ENCODE measurements at places on chromosomes 3 and 15.

DNA sequence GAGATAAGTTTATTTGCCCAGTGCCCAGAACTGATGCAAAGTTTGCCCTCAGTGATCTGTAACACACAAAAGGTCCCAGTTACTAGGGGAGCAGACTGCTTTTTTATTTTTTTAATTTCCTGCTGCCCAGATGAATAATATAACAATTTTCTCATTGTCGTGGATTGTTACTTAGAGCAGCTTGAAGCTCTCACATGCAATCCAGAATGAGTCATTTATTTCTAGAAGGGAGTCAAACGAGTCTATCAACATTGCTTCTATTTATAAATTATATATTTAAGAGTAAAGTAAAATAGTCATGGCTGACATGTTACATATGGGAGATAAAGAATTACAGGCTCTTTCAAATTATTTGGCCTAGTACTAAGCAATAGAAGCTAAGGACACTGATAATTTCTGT lies 41.3 kb downstream of the MEIS2 start:
- no peak for DNase-seq

DNA sequence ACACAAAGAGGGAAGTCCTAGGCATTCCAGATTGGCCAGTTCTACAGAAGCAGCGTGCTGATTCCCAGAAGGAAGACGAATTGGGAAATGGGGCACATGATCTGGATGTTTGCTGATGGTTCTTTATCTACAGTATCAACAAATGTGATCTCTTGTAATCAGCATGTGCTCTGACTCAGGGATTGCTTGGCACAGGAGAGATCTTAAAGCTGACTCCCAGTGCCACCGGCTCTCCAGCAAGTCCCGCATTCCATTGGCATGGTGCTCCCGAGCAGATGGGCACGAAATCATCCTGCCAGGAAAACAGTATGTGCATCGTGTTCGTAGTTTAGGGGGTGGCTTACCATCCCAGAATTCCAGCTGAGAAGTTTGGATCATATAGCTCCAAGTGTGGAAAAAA lies 259.9 kb upstream of the NR2F2 start:
- no peak for DNase-seq

DNA sequence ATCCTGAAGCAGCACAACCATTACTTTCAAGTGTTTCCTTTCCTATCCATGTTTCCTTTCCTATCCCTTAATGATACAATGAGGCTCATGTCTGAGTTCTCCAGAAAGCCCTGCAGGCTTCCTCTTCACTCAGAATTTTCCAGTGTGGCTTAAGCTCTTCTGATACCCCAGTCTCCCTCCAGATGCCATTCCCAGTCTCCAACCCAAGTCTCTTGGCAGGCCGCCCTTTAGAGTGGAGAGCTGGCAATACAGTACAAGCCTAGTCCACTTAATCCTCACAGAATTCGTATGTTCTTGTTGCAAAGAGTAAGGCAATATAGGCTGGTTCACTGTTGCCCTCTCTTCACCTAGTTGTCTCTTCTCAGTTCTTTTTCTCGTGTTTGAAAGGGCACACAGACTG lies 503.9 kb upstream of the MDFIC2 start:
- no peak for DNase-seq

DNA sequence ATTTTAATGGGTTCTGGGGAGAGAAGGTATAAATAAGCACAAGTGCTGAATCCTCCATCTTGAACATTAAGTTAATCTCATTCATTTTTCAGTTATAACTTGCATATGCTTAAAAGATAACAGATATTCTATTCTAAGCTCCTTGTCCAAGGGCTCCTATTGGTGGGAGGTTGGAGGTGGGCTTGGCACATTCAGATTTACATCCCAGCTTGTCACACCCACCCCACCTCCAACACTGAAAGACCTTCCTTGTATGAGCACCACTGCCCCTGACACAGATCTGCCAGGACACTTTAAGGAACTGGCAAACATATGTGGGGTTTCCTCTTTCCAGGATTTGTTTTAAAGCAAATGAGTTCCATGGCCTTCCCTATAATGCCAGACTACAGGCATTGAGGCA lies 30.6 kb downstream of the HOMER2 start:
- peak; percentile 21 for DNase-seq

- no peak for DNase-seq
Measured at GRCh38 chr15:66249605-66250174, 3.9 kb downstream of the MEGF11 start.

GRCh38 chr15:69515926-69516325 lies 63.3 kb downstream of the RPLP1 start:
- peak; percentile 65 for DNase-seq

DNA sequence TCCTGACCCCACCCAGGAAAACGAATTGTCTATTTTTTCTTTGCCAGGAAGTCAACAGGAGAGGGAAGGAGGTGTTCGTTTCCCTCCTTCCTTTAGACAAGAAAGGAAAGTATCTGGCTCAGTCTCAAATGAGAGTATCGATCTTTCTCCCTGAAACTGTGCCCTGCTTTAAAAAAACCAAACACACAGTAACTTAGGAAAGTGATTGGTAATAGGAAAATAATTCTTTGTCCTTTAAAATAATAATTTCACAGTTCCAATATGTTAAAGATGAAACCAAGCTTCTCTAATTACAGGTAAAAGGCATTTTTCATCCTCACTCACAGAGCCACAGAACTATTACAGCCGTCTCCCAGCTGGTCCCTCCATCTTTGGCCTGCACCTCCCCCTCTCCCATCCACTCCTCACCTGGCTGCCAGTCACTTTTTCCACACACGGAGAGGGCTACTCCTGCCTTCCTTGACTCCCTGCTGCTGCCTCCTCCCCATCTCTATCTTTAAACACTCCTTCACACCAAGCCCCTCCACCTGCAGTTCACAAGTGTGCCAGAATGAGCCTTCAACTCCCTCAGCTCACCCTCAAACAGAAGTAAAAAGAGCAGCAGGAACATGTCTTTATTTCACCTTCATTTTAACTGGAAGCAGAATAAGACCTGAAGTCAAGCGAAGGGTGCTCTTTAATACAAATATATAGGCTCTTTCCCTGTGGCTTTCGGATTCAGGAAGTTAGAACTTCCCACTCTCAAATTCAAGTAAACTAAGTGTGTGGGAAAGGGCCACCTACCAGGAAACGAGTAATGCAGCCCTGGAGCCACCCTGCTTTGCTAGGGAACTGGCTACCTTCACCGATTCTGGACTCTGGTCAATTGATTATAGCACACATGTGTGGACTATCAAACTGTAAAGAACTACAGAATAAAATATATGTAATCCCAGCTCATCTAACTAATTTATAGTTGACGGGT lies 116.4 kb downstream of the SENP2 start:
- DNase-seq: peak; percentile 71

- DNase-seq: no peak
Measured at GRCh38 chr15:64438653-64439447, 21.5 kb upstream of the ZNF609 start.

DNA sequence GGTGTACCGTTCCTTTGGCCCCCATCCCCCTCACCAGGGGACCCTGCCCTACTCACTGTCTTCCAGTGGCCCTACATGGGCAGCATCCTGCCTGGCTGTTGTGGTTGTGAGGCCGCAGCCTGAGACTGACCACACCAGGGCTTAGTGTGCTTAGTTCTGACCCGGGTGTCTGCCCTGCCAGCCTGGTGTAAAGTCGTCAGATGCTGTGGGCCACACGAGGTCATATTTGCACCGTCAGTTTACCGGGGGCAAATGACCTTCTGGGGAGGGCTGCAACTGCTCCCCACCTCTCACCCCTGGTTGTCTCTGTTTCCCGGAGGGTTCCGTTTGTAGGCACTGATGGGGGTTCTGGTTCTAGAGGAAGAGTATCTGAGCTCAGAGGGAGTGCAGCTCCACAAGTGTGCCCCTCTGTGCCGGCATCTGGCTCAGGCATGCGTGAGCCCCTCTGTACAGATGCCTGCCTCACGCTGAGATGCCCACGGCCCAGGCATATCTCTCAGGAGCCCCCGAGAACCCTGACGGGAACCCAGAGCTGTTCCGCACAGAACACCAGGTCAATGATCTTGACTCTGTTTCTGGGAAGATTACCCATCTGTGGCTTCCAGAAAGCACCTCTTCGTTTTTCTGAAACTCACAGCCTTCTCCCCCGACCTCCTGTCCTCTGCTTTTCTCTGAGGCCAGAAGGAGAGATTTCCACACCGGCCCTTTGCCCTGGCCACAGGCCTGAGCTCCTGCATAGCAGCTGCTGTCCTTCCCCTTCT lies 19.2 kb downstream of the KLF13 start:
- no peak for DNase-seq

GRCh38 chr3:107705046-107705445 lies 182.3 kb downstream of the BBX start:
- no peak for DNase-seq

DNA sequence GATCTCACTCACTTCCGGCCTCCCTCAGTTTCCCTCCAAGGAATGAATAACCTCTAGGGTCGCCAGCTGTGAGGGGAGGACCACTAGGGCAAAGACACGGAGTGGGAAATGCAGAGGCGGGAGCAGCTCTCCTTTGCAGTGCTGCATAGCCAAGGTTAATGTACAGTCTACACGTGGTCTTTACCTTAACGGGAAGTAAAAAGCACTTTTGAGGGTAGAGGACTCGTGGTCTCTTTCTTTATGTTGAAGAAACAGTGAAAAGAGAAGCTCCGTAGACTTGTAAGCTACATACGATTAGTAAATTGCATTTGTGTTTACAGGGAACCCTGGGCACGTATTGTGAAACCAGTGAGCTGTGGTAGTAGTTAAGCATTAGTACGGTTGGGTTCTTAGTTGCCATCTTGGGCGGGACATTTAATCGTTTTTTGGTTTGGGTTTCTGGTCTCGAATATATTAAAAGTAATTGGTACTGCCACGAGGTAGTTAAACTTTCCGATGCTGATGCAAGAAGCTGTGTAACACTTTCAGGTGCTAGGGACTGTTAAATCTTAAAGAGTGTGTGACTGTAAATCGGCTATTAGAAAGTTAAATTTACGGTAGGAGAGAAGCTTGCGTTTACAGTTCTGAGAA lies 828 bp downstream of the U2SURP start:
- peak; percentile 72 for DNase-seq

- DNase-seq: no peak
Measured at GRCh38 chr3:37107846-37108245, 66.5 kb downstream of the LRRFIP2 start.

DNA sequence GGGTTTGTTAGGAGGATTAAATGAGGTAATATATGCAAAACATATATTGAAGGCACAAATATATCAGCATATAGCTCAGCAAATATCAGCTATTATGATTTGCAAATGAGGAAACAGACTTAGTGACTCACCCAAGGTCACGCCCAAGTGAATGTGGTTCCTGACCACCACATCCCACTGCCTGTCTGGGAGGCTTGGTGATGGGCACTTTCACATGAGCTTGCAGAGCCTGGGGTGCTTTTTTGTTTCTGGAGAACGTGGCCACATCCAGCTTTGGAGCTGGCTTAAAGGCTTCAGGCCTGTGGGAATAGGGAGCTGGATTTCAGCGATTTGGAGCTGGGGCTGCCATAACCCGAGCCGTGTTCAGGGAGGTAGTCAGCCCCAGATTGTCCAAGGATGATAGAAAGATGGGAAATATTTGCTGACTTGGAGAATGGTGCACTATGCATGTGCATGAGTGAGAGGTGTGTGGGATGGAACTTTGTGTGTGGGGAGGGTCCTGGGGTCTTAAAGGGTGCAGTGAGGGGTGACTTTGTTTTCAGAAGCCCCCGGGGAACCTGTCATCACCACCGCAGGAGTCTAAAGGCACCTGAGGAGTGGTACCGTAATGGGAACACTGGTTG lies 12.0 kb upstream of the FGD5 start:
- DNase-seq: peak; percentile 93

DNA sequence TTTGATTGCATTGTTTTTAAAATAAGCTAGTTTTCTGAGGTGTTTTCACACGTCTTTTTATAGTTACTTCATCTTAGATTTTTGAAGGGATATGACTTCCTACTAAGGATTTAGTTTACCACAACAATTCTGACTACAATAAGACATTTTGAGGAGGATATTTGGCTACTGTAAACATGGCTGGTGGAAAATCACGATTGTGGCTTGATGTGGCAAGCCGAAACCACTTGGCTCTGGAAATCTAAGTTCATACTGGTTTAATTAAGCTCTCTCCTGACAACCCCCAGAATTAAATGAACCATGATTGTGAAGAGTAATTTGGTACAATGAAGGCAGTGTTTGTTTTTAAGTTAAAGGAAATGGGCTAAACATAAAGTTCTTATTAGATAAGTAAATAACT lies 30.8 kb downstream of the ST3GAL6 start:
- DNase-seq: no peak

DNA sequence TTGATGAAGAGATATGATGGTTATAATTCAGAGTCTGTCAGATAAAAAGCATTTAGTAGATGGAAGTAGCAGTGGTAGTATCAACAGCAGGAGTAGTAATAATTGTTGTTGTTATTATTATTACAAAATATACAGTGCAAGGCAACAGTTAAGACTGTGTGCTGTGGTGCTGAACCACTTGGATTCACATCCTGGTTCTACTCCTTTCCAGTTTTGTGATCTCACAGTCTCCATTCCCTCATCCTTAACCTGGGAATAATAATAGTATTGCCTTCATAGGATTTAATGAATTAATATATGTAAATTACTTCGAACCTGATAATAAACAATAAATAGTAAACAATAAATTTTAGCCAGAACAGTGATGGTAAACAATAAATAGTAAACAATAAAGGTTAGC lies 37.1 kb upstream of the TSC22D2 start:
- no peak for DNase-seq

DNA sequence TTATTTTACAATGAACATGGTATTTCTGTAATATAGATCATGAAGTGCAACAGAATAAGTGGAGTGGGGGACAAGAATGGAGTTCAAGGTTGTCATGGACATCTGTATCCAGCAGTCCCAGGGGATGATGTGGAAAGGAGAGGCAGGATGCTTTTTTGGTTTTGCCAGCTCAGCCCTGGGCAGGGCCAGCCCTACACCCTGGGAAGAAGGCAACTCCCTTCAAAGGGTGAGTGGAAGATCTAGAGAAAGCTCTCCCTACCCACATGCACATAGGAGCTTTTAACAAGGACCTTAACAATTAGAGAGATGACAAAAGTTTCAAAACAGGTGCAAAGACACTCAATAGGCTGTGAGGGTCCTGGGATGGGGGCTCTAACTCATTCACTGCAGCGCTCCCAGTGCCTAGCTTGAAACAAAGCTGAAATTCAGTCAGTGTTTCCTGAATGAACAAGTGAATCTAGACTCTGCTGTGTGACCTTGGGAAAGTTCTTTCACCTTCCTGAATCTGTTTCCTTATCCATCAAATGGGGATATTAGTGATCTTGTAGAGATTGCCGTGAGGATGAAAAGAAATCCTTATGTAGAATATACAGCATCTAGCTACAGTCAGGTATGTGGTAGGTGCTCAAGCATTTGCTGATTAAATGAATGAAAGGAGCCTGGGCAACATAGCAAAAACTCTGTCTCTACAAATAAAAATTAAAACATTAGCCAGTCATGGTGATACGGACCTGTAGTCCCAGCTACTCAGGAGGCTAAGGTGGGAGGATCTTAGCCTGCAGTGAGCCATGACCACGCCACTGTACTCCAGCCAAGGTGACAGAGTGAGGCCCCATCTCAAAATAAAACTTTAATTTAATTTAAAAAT lies 14.3 kb downstream of the BHLHE40 start:
- DNase-seq: no peak

GRCh38 chr3:128844502-128844901 lies 34.9 kb upstream of the ACAD9 start:
- DNase-seq: no peak

- DNase-seq: no peak
Measured at GRCh38 chr15:88690331-88690730, 51.5 kb downstream of the ISG20 start.

- DNase-seq: no peak
Measured at GRCh38 chr15:90465930-90466567, 63.7 kb upstream of the CRTC3 start.
